ENCODE measurements at places on chromosomes 5 and 9.

- DNase-seq = peak; percentile 72
Observed at GRCh38 chr9:92196909-92197308, 81.7 kb upstream of the SPTLC1 start.

DNA sequence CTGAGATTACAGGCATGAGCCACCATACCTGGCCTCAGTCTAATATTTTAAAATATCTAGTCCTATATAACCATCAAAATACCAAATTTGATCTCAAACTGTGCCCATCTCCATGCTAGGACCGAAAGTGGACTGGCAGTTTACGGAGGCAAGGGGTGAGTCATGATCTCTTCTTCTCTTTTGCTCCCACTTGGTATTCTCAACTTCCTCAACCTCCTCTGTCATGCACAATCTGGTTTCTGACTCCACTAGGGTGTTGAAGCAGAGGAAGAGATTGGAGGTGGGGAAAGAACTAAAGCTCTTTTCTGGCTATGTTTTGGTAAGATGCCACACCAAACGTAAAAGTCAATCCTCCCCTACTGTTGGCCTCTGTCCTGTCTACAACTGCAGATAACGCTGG lies 55.9 kb upstream of the CEMIP2 start:
- peak; percentile 73 for DNase-seq

DNA sequence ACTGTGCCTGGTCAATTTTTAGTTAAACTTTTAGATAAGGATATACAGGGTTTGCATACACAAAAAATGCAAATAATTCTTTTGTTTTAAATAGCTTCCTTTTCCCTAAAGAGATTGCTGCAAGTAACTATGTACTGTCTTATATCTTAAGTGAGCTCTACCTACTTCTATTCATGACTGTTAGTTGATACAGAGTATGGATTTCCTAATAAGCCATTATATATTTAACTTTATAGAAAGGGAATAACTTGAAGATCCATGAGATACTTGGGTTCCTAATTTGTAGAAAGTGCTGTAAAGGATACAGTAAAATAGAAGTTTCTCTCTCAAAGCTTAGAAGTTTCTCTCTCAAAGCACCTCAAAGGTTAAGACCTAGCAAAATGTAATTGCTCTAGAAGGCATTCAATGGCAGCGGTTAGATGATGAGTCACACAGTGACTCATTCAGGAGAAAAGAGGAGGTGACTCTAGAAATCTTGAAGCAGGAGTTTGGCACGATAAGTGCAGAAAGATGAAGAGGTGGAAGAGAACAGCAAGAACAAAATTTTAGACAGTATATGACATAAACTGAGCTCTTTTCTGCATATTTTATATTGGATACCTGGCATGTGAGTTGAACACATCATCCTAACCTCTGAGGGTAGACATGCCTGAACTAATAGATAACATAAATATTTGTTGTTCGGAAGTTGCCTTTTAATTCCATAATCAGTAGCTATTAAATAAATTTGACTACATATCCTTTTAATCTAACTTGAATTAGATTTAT lies 5.5 kb upstream of the DNAJC21 start:
- peak; percentile 57 for DNase-seq

- DNase-seq = no peak
Observed at GRCh38 chr9:70101265-70101664, 57.6 kb downstream of the MAMDC2 start.

- no peak for DNase-seq
Observed at GRCh38 chr5:167814828-167815227, 476.6 kb upstream of the WWC1 start.

DNA sequence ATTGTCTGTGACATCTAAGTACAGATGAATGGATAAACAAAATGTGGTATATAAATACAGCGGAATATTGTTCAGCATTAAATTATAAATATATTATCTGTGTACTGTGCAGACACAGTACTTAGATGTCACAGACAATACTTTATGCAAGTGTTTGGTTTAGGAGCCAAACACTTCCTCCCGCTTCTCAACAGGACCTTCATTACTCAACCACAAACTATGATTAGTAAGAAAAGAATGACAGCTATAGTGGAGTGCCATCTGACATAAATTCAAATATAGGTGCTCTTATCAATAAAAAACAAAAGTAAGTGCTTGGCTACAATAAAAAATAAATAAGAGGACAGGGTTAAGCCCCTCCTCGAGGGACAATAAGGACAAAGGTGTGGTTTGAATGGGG lies 38.9 kb upstream of the STX17 start:
- no peak for DNase-seq

Measured in inflammatory macrophage treated with lipopolysaccharide for 1 hour (primary cell).